ENCODE measurements at places on chromosomes 7 and 10.

DNA sequence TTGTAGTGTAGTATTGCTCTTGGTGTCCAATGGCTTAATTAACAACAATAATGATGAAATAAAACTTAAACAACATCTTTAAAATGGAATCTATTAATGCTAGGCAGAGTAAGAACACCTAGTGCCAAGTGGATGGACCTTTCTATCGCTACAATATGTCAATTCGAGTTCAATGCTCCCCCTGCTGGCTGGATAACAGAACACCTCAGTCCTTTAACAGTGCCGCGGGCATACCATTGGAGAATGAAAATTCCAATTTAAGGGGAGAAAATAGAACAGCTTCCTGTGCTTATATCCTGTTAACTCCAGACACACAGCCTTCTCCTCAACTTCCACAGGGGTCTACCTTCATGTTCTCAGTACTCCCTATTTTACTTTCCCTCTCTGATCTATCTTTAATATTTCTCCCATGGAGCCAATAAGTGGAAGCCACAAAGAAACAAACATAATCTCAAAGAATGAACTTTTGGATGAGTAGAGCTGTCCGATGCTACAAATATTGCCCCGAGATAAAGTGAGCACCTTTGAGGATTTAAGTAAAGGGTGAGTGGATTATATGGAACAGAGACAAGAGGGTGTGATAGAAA, 41.4 kb downstream of the COL1A2 start:
- DNase-seq: no peak

DNA sequence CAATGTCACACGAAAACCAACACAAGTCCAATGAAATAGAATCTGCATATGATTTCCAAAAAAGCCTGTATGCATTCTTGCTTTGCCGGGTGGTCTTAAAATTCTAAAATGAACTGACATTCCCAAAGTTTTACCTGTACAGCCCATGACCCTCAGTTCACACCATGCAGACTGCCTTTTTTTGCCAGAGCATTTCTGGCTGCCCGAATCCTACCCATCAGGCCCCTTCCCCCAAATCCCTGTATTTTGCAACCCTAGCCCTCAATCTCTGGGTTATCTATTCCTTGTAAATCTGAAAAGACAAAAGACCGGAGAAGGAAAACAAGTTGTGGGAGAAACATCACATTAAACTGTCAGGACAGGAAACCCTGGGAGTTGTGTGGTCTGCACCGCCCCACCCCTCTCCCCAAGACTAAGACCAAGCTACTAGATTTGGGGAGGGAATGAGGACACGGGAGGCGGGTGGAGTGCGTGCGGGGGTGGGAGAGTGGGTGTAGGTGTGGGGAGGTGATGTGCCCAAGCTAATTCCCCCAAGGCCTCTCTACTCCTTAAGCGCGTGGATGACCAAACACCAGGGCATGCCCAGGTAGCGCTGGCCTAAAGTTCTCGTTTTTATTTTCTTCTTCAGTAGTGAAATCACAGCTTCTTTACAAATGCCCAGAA, 1.4 kb downstream of the JCAD start:
- no peak for DNase-seq

DNA sequence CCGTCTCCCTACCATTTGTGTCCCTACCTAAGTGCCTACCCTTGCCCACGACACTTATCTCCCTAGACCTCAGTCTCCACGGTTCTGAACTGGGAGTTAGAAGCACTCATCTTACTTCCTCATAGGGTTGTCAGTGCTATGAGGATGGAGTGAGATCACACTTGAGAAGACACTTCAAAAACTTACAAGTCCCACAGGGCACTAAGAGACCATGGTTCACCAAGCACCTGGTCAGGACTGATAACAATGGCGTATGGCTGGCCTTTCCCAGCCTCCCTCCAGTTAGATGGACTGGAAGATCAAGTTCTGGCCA, 43.2 kb downstream of the KCNMA1 start:
- no peak for DNase-seq

- no peak for DNase-seq
Observed at GRCh38 chr7:32298408-32299132, 191.6 kb downstream of the LSM5 start.

DNA sequence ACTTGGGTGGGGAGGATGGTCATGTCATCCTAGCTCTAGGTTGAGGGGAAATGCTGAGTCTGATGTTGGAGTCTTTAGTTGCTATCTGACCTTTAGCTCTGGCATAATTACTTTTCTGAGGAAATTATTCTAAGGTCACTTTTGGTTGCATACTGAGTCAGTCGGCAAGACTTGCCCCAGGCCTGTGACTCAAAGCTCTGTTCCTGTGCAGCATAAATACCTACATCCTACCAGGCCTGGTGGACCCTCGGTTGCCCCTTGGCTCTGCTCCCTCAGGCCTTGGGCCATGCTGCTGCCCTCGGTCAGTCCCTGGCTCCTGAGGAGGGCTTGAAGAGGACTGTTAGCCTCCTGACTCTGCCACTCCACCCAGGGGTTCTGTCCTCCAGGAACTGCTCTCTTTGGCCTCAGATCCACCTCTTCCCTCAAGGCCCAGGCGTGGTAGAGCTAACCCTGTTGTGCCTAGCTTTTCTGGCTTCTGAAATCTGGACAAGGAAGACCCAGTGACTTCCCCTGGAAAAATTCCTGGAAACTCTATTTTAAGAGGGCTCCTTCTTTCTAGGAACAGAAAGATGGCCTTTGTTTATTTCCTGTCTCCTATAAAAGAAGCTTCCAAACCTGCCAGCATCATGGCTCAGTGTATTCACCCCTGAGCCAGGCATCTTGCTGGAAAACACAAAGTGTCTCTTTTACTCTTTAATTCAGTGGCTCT, 71.2 kb downstream of the TMEM178B start:
- no peak for DNase-seq

DNA sequence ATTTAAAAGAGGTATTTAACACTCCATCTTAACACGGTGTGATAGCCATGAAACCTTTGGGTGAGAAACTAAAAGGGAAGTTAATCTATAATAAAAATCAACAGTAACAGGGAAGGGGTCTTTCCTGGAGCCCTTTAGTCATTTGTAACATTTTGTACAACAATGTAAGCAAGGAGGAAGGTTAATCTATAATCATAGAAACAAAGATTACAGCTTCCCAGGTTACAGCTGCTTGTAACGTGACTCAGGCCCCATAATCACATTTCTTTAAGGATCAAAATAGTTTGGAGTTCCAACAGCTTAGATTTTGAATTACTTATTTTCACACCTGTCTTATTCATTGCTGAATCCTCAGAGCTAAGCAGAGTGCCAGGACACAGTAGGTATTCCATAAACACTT, 17.9 kb upstream of the CC2D2B start:
- DNase-seq: no peak

DNA sequence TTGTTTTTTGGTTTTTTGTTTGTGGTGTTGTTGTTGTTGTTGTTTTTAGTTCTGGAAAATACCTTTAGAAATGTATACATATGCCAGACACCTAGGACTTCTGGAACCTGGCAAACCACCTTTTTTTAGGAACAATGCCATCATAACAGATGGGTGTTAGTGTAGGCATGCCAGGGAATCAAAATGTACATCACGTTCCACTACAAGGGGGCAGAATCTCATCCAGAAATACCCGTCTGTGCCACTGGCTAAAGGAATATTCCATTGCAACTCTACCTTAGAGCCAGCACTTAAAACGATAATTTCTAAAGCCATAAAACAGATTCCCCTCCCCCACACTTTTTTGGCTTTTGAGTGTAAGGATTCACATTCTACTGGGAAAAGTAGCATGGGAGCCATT, 239.8 kb downstream of the ETV1 start:
- no peak for DNase-seq

- peak; percentile 6 for DNase-seq
Observed at GRCh38 chr7:25124465-25125136, 459 bp downstream of the CYCS start.

DNA sequence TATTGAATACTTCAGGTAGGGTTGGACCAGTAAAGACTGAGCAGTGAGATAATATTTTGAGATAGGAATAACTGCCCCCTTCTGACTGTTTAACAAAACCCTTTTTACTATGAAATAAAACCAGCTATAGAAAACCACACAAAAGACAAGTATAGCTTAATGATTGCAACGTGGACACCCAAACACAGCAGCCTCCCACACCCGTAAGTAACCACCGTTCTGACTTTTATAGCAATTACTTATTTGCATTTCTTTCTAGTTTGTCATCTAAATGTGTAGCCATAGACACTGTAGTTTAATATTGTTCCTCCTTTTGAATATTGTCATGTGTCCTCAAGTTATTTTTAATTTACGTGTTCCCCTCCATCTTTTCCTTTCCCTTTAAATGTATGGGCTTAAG, 42.9 kb upstream of the SYPL1 start:
- no peak for DNase-seq

GRCh38 chr7:15567652-15568051, 5.8 kb upstream of the AGMO start:
- DNase-seq: no peak

GRCh38 chr7:45568536-45569289, 5.5 kb upstream of the ADCY1 start:
- no peak for DNase-seq

DNA sequence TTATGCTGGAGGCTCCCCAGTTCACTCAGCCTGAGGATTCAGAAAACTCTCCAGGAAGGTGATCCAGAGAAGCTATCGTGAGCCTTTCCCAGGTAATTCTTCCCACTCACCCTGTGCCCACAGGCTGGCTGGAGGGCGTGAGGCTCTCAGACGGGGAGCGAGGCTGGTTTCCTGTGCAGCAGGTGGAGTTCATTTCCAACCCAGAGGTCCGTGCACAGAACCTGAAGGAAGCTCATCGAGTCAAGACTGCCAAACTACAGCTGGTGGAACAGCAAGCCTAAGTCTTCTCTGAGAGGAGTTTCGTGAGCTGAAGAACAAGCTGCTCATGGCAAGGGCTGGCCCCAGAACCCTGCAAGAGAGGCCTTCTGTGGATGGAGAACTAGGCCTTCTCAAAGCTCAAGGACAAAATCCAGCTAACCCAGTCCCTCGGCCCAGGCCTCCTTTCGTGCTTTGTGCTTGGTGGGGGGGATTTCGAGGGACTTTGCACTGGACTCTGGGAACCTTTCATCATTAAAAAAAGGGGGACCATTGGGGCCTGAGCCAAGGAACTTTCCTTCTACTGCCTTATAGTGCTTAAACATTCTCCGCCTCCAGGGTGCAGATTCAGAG, 23.6 kb downstream of the NOBOX start:
- DNase-seq: no peak

GRCh38 chr7:47378728-47379395, 203.0 kb downstream of the TNS3 start:
- no peak for DNase-seq

DNA sequence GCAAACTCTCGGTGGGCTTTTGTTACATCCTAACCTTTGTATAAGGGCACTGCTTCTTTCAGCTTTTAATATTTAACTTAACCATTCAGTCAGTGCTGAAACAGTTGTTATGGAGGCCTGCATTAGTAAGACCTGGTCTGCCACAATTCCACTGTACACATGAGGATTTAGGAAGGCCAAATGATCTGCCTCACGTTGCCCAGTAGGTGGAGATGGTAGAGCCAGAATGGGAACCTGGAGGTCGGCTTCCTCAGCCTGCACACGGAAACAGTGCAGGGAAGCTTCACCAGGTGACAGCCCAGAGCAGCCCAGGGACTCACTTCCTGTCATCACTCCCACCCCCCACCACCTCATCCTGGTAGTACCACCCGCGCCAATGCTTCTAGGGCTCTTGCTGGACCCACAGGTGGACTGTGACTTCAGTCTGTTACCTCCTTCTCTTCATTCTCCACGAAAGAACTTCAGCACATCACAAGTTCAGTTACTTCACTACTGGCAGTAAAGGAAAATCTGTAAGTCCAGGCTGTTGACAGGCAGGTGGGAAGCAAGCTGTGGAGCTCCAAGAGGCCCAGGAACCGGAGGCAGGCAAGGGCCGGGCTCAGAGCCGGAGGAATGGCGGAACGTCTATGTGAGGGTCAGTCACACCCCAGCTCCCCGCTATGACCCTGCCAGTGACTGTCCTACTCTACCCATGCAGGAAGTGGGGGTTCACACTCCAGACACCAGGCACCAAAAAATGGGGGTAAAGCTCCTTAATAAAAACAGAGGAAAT, 480.3 kb upstream of the C7orf33 start:
- DNase-seq: no peak

DNA sequence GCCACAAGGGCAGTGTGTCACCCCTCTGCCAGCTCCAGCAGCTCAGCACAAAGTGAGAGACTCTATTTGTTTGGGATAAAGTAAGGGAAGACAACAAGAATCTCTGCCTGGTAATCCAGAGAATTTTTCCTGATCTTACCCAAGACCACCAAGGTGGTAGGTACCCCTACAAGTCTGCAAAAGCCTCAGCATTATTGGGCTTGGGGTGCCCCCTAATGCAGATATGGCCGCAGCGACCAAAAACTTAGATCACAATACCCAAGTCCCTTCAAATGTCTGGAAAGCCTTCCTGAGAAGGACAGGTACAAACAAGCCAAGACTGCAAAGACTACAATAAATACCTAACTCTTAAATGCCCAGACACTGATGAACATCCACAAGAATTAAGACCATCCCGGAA, 22.4 kb upstream of the CUL1 start:
- no peak for DNase-seq

DNA sequence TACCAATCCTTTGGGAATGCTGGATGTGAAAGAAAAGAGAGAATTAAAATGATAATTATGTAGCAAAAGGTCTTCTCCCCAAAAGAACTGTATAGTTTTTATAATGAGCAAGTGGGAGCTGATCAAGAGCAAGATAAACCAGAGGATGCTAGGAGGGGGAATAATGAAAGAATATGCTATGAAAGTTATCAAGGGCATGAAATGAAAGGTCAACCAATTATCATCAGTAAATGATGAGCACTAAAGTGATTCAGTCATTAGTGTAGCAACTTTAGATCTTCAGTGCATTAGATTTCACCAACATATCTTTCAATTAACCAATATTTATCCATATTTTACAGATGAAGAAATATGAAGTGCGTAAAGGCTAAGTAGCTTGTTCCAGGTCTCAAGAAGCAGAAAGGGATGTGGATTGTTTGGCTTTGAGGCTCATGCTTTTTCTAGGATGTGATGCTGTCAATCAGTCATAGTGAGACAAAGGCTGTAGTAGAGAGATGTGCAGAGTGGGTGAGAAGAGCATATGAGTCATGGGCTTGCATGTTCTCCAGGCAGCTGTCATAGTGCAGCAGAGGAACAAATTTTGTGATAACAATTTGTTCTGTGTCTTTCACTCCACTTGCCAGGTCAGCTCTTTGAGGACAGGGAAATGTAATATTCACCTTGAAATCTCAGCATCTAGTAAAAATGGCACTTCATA, 5.7 kb upstream of the OR2F2 start:
- DNase-seq: no peak

DNA sequence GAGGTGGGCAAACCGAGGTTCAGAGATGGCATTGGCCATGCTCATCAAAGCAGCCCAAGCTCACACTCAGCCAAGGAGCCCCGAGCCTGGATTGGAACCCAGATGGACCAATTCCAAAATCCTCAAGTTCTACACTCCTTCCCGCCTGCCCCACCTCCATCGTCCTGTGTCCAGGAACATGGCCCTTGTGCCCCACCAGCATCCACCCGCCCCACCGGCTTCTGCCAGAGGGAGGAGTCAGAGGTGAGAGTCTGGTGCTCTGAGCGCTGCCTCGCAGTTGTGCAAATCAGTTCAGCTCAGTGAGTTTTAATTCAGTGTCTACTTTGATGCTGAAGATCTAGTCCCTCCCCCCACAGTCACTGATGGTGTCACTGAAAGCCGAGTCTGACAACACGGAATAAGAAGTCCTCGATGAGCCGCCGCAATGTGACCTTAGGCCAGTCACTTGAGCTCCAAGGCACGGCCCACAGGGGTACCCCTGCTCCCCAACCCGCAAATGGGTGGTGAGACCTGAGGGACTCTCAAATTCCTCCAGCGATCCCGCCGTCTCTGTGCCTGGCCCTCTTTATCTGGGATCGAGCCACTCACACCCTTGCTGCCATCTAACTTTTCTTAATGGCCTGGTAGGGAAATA, 26.3 kb downstream of the PRKAG2 start:
- no peak for DNase-seq
